ENCODE measurements at places on chromosomes 11 and 22. TPM values are rescaled to one million over a fixed set of nuclear protein-coding genes. Genes with fewer than 3 reads are reported as not detected.

Gene CEND1
- total RNA-seq, result 1.2 TPM

Gene LRRC32
- total RNA-seq, result 0.77 TPM

GRCh38 chr11:73235236-73235786 lies 17.2 kb downstream of the P2RY2 start:
- no peak for DNase-seq

Gene JAM3
- total RNA-seq, result 99.9 TPM

- no peak for DNase-seq
Observed at GRCh38 chr11:1306186-1307162, 3.0 kb downstream of the TOLLIP start.

GRCh38 chr22:36728505-36728904 lies 25.0 kb upstream of the CACNG2 start:
- DNase-seq, result no peak

DNA sequence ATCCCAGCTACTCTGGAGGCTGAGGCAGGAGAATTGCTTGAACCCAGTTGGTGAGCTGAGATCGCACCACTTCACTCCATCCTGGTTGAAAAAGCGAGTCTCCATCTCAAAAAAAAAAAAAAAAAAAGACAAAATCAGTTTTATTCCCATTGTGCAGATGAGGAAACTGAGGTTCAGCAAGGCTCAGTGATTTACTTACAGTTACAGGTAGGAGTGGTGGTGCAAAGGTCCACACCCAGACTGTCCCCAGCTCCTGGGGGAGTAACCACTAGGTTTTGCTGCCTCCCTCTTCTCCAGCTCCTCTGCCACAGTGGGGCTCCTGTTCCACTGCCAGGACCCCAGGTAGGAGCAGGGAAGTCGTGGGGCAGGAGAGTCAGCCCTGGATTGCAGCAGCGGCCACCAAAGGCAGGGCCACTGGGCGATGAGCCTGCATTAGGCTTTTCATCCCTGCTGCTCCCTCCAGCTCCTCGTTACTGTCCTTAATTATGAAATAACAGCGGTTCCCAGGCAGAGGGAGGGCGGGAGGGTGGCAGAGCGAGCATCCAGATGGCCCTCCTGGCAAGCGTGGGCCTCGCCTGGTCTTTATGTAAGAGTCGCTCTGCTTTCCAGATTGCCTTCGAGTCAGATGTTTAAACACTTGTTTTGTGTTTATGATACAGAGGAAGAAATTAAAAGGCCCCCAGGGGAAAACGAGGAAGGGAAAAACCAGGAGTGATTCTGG lies 15.5 kb upstream of the RASD2 start:
- DNase-seq, result no peak

DNA sequence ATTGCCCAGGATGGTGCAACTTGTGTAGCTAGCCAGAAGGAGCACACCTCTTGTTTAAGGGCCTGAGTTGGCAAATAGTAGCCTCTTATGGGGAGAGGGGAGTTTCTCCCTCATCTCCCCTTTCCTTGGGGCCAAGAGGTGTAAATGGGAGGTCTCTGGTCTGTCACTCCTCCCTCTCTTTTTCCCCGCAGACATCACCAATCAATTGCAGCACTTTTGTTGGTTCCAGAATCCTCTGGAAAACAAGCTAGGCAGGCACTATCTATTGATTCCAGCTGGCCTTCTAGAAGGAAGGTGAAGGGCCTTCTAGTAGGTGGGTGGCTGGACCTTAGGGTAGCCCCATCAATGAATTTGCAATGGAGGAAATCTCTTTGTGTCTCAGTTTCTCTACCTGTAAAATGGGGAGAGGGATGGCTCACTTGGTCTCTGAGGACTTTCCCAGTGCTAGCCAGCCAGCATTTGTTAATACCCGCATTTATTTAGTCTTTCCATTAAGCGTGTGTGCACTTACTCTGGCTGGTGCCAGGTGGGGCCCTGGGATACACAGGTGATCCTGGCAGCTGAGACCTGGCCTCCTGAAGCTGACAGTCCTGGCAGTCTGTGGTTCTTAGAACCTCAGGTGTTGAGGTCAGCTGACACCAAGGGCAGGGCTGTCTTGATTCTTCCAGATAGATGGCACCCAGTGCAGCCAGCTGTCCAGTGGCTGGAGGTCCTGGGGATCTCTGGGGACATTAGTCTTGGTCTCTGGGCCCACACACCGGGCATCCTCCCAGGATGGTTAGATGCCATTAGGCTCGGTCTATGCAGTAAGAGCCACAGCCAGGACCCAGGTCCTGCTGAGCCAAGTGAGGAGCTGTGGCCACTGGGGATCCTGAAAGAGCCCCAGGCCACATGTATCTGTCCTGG lies 51.7 kb downstream of the TSPAN18 start:
- no peak for DNase-seq

- peak; percentile 57 for DNase-seq
Observed at GRCh38 chr11:77039491-77040400, 5.5 kb downstream of the B3GNT6 start.

- no peak for DNase-seq
Observed at GRCh38 chr11:41458641-41459040, 811 bp downstream of the LRRC4C start.

GRCh38 chr11:77154381-77155081 lies 26.5 kb downstream of the MYO7A start:
- no peak for DNase-seq

Gene ZP1
- not detected for total RNA-seq

DNA sequence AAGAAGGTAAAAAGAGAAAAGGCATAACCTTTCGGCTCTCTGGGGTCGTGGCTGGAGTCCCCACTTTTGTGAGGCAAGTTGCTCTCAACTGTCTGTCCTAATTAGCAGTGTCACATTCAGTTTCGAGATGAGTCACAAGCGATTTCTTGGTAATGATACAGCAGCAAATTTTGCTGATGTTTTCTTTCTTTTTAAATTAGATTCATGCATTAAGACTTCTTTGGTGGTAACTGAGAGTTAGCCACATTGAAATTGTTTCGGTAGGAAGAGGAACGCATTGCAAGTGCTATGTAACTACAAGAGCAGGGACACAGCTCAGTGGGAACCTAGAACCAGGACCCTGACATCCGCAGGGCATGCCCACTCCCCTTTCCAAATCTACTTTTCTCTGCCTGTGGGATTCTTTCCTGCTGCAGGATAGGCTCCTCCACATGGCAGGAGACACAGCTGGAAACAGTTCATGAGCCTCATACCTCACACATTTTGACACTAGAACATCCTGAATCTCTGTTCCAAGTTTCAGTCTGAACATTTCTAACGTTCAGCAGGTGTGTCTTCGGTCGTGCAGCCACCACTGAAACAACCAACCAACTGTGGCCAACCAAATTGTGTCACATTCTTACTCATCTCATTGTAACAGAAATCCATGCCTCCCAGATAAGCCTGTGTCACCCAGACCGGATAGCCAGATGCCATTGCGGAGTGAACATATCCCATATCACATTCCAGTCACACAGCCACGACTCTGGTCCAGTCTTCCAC lies 987.6 kb downstream of the NTM start:
- no peak for DNase-seq

GRCh38 chr11:73242251-73243092 lies 24.4 kb downstream of the P2RY2 start:
- peak; percentile 90 for DNase-seq

Gene SLC22A8
- total RNA-seq, result not detected

Gene APBB1
- total RNA-seq, result 90.0 TPM

DNA sequence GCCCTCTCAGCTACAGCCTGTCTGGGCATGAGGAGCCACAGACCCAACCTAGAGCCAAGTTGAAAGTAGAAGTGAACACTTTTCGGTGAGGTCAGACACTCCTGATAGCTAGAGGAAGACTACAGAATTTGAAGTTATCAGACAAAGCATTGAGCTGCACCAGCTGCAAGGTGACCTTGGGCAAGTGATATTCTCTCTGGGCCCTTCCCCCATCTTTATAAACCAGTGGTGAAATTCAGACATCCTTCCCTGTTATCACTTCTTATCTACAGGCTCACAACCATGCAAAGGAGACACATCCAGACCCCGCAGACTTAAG lies 8.0 kb upstream of the PMM1 start:
- DNase-seq, result no peak

Gene GAL3ST1
- 8.8 TPM for total RNA-seq

DNA sequence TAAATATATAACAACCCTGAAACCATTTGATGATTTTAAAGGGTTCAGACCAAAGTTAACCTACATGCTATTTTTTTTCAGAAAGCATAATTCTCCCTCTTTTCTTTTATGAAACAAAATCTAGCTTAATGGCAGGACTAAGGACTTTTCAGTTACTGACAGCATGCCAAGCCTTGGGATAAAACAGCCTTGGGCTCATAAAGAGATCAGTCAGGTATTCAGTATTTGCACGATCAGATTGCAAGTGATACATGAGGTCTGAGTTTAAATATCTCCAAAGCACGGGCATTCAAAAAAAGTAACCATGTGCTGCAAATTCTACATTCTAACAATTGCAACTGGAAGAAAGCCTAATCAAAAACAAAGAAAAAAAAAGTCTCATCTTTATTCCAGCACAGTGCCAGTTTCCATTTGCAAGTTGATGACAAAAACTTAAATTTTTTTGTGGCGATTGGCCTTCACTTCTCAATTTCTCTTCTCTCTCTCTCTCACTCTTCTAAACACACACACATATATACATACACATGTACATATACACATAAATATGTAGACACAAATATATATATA lies 60.1 kb downstream of the CTSC start:
- DNase-seq, result no peak

Gene C11orf86
- not detected for total RNA-seq

Gene CASP4
- not detected for total RNA-seq
